Dorsolateral prefrontal cortex (tissue), 122 donors: ENCODE measurements at places on chromosomes 2 and 18.

DNA sequence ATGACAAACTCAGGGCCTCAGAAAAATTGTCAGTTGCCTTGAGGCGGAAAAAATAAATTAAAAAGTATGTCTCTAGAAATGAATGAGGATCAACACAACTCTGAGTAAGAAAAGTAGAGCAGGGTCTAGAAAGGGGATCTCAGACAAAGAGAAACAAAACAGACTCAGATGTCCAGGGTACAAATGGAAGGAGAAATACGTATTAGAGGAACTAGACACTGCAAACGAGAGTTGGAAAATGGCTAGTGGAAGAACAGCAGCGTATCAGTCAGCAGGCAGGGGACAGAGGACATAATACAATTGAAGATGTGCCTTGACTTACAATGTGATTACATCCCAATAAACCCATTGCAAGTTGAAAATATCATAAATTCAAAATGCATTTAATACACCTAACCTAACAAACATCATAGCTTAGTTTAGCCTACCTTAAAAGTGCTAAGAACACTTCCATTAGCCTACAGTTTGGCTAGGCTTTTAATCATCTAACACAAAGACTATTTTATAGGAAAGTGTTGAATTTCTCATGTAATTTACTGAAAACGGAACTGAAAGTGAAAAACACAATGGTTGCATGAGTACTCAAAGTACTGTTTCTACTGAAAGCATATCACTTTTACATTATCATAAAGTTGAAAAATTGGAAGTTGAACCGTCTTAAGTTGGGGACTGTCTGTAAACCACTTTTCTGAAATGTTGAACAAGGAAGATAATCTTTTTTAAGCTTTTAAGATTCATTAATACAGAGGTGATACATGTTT lies 182.8 kb downstream of the NBAS start:
- DNase-seq: no peak

- DNase-seq: no peak
Observed at GRCh38 chr2:218997731-218998130, 4.5 kb upstream of the CRYBA2 start.

DNA sequence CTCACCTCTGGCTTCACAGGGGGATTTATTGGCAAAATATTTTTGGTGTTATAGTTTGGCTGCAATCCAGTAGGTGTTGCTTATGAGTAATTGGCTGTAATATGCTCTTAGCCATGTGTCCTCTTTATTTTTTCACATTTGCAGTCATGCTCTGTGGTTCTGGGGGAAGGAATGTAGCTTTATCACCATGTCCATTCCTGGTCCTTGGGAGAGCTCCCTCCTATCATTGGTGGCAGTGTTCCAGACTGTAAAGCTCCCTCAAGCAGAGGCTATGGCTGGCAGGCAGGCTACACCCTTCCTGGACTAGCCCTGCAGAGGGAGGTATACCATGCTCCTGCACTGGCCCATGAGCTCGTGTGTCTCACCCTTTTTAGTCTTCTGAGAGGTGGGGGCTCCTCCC lies 120.0 kb upstream of the FSIP2 start:
- DNase-seq: no peak

- no peak for DNase-seq
Observed at GRCh38 chr2:44983836-44984604, 25.2 kb downstream of the SIX2 start.

GRCh38 chr2:16614314-16614860 lies 51.2 kb downstream of the CYRIA start:
- DNase-seq: no peak

DNA sequence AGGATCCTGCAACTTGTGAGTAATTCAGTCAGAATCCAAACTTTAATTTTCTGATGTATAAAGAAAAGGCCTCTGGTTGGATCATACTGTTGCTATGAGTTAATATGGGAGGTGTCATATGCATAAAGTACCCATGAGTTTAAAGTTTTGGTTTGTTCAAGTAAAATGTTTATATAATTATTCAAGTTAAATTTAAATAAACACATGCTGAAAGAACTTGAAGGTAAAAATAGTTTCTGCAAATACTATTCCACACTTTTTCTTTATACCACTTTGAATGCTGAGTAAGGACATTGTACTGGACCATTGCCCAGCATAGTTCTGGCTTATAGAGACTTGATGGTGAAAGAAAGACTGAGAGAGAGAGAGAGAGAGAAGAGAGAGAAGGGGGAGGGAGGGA lies 30.7 kb downstream of the PKP4 start:
- DNase-seq: no peak

DNA sequence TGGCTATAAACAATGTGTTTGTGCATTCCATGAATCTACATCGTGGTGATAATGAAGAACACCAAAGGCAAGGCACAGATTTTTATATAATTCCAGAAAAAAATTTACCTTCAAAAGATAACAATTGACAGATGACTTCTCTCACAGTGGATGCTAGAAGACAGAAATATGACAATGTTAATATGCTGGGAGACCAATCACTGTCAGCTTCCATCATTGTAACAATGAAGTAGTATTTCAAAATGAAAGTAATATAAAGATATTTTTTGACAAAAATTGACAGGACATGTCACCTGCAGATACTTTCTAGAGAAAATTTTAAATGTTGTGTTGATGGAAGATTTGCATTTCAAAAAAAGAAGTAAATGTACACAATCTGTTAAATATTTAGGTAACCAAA lies 1925.9 kb upstream of the LRRTM1 start:
- DNase-seq: no peak

- DNase-seq: no peak
Observed at GRCh38 chr2:222736301-222736700, 64.8 kb downstream of the MOGAT1 start.

- DNase-seq: no peak
Observed at GRCh38 chr18:6659963-6660725, 69.4 kb upstream of the ARHGAP28 start.

DNA sequence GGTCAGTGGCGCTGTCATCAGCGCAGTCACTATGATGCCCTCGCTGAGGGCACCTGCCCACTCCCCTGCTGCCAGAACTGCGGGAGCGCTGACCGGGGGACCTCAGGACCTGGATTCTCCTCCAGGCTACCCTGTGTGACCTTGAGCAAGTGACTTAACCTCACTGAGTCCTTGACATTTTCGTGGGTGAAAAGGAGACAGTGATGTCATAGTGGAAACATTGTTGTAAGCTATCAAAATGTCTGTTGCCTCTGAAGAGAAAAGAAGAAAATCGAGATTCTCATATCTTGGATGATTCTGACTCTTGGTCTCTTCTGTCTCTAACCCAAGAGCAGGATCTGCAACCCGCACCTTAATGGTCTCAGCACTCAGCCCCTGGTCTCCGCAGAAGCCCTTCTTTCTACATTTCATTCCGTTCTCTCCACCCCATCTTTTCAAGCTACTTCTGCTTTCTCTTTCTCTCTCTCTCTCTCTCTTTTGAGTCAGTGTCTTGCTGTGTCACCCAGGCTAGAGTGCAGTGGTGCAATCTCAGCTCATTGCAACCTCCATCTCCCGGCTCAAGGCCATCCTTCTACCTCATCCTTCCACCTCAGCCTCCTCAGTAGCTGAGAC lies 978 bp upstream of the TUBA4A start:
- no peak for DNase-seq
